Fibroblast of the aortic adventitia (primary cell): ENCODE measurements at places on chromosomes 7 and 10. TPM values are rescaled to one million over a fixed set of nuclear protein-coding genes. Genes with fewer than 3 reads are reported as not detected.

GNGT1 gene
- not detected in 2 replicates for total RNA-seq

ZNF789 gene
- 3.9 and 6.9 TPM in 2 replicates for total RNA-seq

GDF2 gene
- not detected in 2 replicates for total RNA-seq

GNG11 gene
- total RNA-seq = 37.0 and 56.9 TPM in 2 replicates

CLCN1 gene
- 0.16 TPM in 1 of 2 replicates, not detected in the other for total RNA-seq

ERV3-1 gene
- total RNA-seq = 8.0 and 9.0 TPM in 2 replicates

AGR2 gene
- 0.25 TPM in 1 of 2 replicates, not detected in the other for total RNA-seq

PHKG1 gene
- 2.3 and 3.4 TPM in 2 replicates for total RNA-seq

VDAC2 gene
- 94.6 and 174 TPM in 2 replicates for total RNA-seq

GPR26 gene
- total RNA-seq = under 0.01 TPM in 1 of 2 replicates, not detected in the other

PON2 gene
- total RNA-seq = 30.0 and 52.5 TPM in 2 replicates

TMEM176B gene
- 1.9 TPM in 1 of 2 replicates, not detected in the other for total RNA-seq

OPN1SW gene
- total RNA-seq = not detected in 2 replicates

SPDYE5 gene
- 0.09 TPM in 1 of 2 replicates, not detected in the other for total RNA-seq

BMPER gene
- total RNA-seq = 45.4 and 157 TPM in 2 replicates
